ENCODE measurements at places on chromosomes 1 and 21.

GRCh38 chr1:11802973-11803885 lies 2.5 kb downstream of the MTHFR start:
- DNase-seq: peak; percentile 89

- no peak for DNase-seq
These were observed 296.6 kb downstream of the OMA1 start for GRCh38 chr1:58249737-58250586.

DNA sequence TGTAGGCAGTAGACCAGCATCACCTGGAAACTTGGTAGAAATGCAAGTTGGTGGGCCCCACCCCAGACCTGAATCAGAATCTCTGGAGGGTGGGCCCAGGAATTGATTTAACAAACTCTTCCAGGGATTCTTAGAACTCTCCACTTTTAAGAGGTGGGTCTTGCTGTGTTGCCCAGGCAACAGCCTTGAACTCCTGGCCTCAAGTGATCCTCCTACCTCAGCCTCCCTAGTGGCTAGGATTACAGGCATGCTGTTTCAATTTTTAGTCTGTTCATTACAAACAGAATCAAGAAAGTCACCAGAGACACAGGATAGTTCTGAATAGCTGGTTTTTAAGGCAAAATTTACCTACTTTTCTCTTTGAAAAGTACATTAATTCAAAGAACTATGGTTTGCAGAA lies 31.2 kb downstream of the NCF2 start:
- DNase-seq: no peak

DNA sequence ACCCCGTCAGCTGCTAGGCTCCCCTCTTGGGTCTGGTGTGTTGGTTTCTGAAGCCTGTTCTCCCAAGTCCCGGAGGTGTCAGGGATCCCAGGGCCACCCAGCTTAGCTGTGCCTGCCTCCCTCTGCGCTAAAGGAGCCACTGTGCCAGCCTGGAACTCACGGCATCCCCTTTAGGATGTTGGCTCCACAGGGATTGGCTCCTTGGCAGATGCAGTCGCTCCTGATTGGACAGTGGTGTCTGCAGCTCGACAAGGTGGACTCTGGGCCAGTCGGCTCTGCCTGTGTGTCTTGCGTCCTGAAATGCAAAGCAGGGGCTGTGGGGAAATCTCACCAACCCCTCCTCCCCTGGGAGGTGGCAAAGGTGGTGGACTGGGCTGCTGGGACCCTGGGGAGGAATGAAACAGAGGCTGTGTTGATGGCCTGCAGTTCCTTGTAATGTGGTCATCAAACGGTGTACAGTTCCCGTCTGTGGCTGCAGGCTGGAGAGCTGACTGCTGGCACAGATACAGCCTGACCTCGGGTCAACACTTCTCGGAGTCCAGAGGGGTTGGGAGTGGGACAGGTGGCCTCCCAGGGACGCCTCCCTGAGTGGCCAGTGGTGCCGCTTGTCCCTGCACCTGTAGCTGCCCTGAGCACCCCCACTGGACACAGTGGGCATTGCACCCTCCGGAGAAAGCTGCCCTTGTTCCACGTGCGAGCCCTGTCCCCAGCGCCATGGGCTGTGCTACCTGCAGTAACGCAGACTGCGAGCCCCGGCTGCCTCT lies 11.5 kb upstream of the KCNAB2 start:
- no peak for DNase-seq

Data from GDM1 (cell line).